Kidney capillary endothelial cell (primary cell): ENCODE measurements at places on chromosomes 7 and 10.

GRCh38 chr10:35089611-35090161 is 455 bp downstream of the CUL2 start:
- peak; percentile 20 for DNase-seq

DNA sequence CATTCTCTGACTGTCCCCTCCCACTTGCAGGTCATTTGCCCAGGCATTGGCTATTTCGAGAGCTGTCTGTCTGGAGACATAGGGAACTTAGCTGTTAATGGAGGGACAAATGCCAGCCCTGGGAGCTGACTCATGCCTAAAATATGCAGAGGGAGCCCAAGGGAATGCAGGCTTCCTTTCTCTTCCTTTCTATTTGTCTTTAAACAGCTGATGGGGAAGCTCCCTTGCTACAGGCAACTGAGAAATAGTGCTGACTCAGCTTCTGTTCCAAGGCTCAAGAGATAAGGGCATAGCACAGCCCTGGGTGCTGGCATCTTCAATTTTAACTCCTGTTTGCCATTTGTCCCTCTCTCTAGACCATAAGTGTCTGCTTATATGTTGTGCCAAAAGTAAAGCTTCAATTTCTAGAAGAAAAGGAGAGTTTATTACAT is 82.7 kb upstream of the C1GALT1 start:
- DNase-seq, result peak; percentile 72

GRCh38 chr10:110803830-110804338 is 67.8 kb upstream of the PDCD4 start:
- DNase-seq, result peak; percentile 24

DNA sequence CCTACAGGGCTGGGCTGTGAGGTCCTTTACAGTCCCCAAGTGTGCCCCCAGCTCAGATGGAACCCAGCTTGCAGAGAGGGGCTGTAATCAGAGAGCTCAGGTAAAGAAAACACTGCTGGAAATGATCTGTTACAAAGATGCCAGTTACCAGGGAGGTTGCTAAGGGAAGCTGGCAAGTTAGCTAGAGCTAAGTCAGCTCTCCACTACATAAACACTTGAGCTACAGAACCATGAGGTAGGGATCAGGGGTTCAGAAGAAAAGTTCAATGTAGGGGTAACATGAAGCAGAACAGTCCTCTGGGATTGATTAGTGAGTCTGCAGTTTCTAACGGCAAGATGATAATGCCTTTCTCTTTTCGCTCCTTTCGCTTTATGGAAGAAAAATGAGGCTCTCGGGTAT is 53.1 kb upstream of the TM9SF3 start:
- DNase-seq, result no peak

DNA sequence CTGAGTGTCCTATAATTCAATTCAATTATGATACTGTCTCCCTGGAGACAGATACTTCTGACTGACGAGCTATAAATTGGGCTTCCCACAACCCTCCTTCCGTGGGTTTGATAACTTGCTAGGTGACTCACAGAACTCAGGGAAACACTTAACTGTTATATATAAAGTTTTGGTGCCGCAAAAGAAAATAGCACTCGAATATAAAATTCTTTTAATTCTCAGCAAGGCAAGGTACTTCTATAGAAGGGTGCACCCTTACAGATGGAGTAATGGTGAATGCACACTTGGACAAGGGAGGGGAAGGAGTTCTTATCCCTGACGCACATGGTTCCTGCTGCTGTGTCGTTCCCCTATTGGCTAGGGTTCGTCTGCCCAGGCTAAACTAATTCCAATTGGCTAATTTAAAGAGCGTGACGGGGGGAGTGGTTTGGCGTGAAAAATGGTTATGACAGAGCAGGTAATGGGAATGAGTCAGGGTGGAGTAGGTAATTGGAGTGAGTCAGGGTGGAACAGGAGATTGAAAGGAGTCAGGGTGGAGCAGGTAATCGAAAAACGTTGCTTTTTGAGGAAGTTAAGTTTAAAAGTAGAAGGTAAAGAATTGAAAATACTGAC is 20.8 kb upstream of the GHITM start:
- no peak for DNase-seq

DNA sequence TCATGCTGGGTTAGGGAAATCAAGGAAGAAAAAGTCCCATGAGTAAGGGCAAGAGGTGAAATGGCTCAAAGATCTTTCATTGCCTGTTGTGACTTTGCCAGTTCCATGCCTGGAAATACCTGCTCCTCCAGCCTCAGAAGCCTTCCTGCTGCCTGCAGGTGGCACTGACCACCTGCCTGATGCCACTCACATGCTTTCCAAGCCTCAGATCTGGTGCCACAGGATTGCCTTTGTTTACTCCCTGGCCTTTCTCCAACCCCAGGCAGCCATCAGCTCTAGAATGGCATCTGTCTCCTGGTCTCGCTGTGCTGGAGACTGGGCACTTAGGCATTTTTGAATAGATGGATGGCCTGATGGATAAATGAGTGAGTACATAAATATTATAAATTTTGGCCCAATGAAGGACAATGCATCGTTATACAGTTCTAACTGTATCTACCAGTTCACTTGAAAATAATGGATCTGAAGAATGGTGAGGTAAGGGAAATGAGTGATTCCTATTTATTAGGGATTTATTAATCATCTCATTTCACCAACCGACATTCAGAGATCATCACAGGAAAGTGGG is 657.2 kb downstream of the INHBA start:
- DNase-seq, result no peak

- DNase-seq, result no peak
Observed at GRCh38 chr10:61215246-61215645, 237.9 kb downstream of the TMEM26 start.

- peak; percentile 65 for DNase-seq
Observed at GRCh38 chr7:28410628-28411531, 1.4 kb upstream of the CREB5 start.

DNA sequence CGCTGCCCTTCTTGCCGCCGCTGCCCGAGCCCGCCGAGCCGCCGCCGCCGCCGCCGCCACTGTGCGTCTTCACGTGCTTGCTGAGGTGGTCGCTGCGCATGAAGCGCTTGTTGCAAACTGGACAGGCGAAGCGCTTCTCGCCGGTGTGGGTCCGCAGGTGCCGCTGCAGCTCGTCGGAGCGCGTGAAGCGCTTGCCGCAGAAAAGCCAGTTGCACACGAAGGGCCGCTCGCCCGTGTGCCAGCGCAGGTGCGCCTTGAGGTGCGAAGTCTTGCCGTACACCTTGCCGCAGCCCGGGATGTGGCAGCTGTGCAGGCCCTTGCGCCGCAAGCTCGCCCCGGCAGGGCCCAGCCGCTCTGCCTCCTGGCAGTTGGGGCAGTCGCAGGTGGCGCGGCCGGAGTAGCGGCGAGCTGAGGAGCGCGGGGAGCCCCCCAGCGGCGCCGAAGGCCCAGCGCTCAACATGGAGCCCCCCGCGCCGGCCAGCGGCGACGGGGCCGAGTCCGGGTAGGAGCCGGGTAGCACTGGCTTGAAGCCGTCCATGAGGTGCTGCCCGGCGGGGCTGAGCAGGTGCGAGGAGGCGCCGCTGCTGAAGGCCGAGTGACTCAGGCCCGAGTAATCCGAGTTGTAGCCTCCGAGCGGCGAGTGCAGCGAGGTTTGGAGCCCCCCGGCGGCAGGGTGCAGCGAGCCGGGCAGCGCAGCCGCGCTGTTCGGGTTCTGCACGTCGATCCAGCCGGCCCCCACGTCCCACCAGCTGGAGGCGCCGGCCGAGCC is 2.1 kb downstream of the SP8 start:
- no peak for DNase-seq

DNA sequence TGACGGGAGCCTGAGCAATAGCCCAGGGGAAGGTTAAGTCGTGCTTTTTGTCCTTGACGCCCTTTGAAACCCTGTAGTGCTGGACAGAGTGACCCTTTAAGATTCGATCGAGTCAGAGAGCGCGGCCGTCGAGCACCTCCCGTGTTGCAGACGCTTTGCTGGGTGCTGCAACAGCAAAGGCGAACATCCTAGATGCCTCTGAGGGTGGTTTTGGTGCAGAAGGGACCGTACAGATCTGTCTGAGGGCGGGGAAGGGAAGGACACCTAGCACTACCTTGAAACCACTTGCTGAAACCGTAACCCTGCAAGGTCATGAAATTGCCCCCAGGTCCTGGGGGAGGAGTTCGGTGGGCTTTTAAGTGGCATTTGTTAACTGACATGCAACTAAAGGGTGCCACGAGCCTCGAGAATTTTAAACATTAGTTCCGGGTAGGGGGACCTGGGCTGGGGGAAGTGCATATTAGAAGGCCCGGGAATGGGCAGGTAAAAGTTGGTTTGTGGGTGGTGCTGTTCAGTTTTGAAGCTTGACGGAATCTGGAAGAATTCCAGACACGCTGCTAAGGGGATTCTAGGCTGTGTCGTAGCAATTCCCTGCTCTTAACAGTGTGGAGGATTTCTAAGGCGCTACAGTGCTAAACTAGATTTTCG is 786 bp downstream of the ATP5F1C start:
- DNase-seq, result no peak

DNA sequence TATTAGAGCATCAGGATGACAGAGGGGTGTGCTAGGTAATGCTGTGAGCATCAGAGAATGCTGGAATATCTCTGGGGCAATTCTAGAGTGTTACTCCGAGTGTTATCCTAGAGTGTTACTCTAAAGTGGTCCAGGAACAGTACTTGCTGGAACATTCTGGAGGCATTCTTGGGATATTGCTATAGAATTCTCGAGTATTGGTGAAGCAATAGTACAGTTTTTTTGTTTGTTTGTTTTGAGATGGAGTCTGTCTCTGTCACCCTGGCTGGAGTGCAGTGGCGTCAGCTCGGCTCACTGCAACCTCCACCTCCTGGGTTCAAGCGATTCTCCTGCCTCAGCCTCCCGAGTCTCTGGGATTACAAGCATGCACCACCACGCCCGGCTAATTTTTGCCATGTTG is 12.6 kb downstream of the SSC4D start:
- no peak for DNase-seq

DNA sequence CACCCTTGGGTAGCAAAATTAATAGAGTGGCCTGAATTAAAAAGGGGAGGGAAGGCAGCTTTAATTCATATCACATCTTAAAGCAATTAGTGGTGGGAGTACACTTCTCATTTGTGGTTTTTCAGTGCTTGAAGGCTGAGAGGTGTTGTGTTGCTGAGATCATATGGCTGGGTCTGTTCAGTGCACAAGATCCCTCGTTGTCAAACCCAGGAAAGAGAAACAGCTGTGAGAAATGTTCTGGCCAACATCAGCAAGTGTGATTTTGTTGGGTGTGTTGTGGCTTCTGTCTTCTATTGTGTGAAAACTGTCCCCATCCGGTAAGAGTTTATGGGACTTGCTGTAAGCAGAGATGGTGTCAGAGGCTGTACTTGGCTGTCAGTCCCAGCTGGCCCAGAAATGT is 197.9 kb upstream of the BMPER start:
- DNase-seq, result no peak

DNA sequence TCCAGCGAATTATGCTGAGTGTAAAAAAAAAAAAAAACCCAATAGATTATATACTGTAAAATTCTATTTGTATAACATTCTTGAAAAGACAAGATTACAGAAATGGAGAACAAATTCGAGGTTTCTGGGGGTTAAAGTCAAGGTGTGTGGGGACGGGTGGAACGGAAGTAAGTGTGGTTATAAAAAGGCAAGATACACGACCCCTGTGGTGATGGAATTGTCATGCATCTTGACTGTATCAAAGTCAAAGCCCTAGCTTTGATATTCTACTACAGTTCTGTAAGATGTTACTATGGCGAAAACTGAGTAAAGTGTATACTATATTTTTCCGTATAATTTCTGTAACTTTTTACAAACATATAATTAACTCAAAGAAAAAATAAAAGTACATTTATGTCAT is 718.2 kb upstream of the PCDH15 start:
- DNase-seq, result no peak

DNA sequence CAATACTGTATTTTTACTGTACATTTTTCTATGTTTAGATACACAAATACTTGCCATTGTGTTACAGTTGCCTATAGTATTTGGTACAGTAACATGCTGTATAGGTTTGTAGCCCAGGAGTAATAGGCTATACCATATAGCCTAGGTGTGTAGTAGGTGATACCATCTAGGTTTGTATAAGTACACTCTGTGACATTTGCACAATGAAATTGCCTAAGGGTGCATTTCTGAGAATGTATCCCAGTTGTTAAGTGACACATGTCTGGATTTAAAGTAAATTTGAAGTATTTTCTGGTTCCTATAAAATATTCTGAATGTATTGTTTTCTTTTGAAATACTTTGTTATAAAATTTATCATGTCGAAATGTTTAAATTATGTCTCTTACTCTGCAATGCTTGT is 7.2 kb downstream of the CDK14 start:
- no peak for DNase-seq

DNA sequence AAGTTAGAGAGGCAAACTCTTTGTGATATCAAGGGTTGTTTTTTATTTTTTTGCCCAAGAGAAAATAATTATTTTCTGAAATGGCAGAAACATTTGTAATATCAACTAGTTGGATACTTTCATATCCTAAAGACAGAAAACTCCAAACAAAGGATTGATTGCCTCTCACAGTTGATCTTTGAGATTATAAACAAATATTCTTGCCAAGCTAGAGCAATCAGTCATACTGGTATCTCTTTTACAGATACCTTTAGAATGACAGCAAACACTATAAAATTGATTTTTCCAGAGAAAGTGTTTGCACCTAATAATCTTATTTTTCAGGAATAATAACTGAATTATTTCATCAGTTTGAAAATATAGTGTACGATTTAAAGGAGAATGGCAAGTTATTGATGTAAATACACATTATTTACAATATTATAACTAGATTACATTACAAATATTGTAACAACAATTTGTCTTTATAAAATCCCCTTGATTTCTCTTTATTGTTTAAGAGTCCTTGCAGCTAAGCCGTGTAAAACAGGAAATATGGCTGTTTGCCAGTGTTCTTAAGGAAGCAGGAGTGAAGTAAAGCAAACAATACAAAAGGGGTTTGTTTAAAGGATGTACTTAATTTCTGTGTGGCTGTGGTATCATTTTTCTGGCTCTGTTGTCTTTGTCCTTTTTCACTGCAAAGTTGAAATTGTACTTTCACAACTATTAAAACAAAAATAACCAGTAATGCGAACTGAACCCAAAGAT is 58.4 kb downstream of the MAPK8 start:
- DNase-seq, result peak; percentile 85

GRCh38 chr7:39083781-39084180 is 106.1 kb downstream of the POU6F2 start:
- DNase-seq, result no peak

DNA sequence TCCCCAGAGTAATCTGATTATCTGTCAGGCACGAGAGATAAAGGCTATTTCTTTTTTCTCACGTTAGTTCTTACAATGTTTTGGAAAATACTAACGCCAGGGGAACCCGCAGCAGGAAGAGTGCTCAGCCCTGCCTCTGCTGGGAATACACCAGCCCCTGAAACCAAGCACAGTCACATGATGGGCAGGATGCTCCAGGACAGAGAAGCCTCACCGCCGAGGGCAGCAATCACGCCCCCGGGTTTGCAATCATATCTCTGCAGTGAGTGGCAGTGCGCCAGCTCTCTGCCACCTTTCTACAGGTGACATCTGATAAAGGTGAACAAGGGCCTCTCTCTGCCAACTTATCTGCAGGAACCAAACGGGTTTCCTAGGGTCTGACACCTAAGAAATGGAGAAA is 39.8 kb downstream of the BRI3 start:
- no peak for DNase-seq

DNA sequence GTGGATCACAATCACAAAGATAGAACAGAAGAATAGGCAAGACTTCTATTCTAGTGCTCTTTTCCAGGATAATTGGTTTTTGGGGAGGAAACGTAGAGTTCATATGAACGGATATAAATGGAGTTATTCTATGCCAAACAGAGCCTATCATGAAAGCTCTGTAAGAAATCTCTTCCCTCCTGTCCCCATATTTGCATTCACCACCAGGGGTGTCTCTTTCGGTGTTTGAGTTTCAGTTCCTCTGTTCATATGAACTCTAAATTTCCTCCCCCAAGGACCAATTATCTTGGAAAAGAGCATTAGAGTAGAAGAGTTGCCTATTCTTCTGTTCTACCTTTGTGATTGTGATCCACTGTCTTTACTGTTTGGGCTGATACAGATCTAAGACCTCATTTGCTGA is 48.3 kb upstream of the CDC14C start:
- DNase-seq, result no peak
